AG08395 (cell line): ENCODE measurements at places on chromosomes 13 and 19.

- DNase-seq, result no peak
Observed at GRCh38 chr13:99190147-99190985, 10.3 kb upstream of the UBAC2 start.

GRCh38 chr19:35336166-35336955 lies 7.4 kb downstream of the CD22 start:
- DNase-seq, result no peak

GRCh38 chr19:48629297-48629598 lies 7.9 kb downstream of the DBP start:
- DNase-seq, result no peak

DNA sequence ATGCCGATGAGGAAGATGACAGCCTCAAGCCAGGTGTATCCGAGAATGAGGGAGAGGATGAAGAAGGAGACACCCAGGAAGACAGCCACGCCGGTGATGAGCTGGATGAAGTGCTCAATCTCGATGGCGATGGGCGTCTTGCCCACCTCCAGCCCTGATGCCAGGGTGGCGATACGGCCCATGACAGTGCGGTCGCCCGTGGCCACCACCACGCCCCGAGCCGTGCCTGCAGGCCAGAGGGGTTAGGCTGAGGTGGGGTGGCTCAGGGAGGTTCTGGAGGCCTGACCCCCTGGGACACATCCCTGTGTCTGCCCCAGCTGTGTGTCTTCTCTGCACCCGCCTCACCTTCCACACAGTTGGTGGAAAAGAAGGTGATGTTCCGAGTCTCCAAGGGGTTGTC lies 9.1 kb downstream of the ATP1A3 start:
- DNase-seq, result no peak

DNA sequence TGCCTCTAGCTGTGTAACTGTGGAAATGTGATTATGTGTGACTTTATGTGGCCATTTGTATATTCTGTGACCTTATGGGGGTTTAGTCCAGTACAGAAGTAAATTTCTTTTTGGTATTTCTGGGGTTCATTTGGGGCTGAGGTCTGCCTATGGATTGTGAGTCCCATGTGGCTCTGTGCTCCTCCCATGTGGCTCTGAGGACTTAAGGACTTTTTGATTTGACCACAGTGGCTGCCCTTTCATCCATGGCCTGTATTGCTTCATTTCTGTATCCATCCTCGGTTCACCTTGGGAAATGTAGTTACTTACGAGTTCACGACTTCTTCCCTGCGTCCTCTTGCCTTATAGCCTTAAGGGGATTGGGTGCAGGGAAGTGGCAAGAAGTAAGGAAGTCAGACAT lies 1.0 kb downstream of the ZNF420 start:
- no peak for DNase-seq

GRCh38 chr13:92972751-92973150 lies 253.9 kb upstream of the GPC6 start:
- DNase-seq, result no peak

DNA sequence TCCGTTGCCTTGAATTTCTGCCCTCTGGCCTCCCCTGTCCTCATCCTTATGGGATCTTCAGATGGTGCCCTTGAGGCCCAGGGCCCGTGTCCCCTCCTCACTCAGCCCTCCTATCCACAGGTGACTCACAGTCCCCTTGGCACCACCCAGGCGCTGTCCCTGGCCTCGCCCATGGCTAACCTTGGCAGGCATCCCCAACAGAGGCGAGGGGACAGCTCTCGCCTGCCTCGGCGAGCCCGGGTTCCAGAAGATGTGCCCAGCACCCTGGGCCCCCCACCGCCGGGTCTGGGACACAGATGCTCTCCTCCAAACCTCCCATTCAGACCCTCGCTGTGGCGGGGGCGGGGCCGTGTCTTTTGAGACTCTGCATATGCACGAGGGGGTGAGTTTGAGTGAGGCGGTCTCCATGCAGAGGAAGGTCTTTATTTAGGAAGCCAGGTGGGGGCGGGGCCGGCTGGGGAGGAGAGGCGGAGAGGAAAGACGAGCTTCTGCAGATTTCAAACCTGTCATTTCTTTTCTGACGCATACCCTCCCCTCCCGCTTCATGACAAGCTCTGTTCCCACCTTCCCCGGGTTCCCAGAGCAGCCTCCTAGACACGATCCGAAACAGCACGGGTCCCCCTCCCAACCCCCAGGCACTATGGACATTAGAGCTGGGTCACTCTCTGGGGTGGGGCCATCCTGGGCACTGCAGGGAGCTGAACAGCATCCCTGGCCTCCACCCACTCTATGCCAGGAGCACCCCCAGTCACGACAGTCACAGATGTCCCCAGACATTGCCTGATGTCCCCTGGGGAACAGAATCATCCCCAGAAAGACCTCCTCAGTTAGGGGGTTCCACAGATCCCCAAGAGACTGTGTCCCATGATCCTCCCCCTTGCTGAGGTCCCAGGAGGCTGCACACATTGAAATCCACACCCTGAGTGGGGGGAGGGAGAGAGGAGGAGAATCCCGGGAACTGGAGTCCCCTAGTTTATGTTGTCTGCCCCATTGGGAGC lies 48.5 kb downstream of the GNG7 start:
- DNase-seq, result no peak

- DNase-seq, result no peak
Observed at GRCh38 chr13:28041031-28041461, 52.6 kb upstream of the URAD start.

DNA sequence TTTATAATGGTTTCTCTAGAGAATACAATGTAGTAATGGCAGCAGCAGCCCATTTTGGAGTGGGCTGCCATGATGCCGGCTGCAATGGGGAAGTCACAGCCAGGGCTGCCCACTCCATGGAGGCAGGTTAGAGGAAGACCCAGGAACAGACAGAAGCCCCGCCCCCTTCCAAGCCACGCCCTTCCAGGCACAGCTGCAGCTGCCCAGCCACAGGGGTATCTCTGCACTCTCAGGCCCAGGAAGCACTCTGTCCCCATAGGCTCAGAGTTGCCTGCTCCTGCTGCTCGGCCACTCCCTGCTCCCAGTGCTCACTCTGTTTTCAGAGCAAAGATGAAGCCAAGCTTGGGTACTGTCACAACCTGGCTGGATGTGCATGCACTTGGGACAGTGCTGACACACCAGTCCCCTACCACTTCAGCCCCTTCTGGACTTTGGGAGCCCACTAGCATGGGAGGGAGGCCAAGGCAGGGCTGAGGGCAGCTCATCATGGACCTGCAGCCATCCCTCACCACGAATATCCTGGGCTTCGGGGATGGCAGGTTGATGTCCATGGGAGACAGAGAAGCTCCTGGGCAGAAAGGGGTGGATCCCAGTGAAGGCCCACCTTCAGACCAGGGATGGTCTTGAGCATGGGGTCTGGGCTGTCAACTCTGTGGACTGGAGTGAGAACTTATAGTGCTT lies 1224.2 kb downstream of the SLITRK5 start:
- no peak for DNase-seq

GRCh38 chr13:30107121-30107520 lies 200.2 kb downstream of the KATNAL1 start:
- no peak for DNase-seq

DNA sequence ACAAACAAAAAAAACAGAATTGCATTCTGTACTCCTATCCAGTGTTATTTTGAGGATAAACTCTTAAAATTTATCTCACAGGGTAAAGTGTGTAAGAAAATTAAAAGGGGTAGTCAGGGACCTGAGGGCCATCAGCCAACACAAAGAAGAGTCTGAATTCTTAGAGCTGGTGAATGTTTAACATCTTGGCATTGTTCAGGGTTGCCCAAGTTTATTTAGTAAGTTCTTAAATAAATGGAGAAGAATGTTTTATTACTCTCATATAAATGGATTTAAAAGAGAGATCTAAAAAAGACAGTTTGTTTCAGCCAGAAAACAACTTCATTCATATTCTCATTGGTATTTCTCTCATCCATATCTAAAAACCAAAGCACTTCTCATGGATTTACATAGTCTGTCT lies 171.7 kb downstream of the LACC1 start:
- no peak for DNase-seq
